ENCODE measurements at places on chromosomes 3 and 15.

DNA sequence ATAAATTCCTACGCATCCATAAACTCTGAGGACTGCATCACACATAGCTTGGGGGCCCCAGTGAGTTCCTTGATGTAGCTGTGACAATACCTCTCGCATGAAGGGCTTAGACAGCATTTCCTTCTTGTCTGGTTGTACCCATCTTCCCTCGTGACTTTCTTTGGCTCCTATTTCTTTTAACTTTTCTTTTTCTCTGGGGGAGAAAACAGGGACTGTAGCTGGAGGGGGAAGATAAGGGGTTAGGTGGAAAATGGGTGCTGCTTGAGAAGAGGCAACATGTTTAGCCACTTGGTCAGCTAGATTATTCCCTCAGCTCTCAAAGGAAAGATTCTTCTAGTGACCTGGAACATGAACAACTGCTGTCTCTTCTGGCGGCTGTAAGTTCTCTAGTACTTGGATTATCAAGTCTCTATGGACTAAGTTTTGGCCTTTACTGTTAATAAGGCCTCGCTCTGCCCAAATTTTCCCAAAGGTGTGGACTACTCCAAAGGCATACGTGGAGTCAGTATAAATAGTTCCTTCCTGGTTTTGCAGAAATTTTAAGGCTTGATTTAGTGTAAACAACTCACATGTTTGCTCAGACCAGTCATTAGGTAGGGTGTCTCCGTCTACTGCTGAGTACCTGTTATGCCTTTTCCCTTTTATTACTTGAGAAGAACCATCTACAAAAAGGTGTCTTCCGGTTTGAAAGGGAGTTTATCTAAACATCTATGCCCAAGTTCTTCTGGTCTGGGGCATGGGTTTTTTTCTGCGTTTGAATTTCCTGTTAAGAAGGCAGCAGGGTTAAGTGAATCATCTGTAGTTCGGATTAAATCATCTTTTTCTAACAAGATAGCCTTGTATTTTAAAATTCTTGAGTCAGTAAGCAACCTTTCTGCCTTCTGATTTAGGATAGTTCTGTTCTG is 21.0 kb upstream of the ATG7 start:
- no peak for DNase-seq

- DNase-seq, result no peak
These were observed 9.4 kb upstream of the CAMK1 start for GRCh38 chr3:9779075-9779593.

GRCh38 chr3:186663361-186664118 is 2.3 kb upstream of the HRG start:
- no peak for DNase-seq

- no peak for DNase-seq
These were observed 258.2 kb downstream of the SLCO3A1 start for GRCh38 chr15:92111751-92112150.

DNA sequence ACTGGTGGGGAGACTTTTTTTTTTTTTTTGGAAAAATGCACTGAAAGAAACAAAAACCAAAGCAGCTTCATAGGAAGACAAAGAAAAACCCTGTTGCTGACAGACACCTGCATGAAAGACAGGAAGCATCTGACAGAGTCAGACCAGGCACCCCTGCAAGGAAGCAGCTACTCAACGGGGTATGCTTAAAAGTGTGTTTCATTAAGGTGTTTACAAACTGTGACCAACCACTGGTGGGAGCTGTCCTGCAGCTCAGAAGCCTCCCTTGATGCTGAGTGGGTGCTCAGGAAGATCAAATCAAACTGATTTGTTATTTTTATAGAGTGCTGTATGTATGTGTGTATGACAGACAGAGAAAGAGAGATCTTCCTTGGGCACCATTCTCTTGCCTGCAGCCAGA is 34.7 kb upstream of the AGBL1 start:
- DNase-seq, result no peak

GRCh38 chr15:69478259-69478781 is 25.7 kb downstream of the RPLP1 start:
- DNase-seq, result no peak

DNA sequence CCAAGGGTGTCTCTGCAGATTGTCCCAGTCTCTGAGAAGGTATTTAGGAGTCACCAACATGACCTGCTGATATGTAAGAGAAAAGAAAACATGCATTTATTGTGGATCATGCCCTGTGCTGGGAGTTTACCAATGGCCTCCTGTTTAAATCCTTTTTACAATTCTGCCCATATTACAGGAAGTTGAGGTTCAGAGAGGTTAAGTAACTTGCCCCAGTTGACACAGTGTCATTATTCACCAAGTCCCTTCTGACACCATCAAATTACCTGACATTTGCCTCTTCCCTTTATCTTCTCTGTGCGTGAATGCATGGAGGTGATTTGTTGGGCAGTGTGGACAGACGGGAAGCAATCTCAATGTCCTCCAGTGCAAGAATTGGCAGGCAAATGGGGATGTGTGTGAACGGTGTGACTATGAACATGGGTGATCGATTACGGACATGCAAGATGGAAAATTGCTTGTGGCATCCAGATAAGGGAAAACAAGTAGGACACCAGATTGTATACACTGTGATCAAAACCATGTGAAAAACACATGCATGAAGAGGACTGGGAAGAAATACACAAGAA is 27.3 kb downstream of the ZNF710 start:
- DNase-seq, result no peak

- DNase-seq, result no peak
These were observed at the start of gene APBA2 for GRCh38 chr15:28885630-28886430. Gene APBA2 (plus strand): TSS chr15:28885974. CDS start chr15:29053885, 167,911 bp downstream.

GRCh38 chr15:29968895-29969561 is 113.7 kb upstream of the GOLGA8J start:
- DNase-seq, result no peak

DNA sequence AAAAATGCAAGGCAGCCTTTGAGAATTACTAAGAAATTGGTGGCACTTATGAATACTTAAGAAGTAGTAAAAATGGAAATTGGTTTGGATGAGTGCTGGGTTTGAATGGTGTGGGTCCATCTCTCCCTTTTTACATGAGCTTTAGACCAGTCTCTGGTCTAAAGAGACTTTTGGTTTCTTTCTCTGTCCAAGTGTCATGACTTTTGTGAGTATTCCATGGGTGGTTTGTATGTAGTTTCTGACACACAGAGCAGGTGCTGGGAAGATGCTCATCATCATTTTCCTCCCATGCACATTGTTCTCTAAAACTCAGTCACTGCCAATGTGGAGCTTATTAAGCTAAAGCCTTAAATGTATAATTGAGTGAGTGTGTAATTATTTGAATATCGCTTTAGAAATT is 63.5 kb downstream of the KAT2B start:
- DNase-seq, result no peak

DNA sequence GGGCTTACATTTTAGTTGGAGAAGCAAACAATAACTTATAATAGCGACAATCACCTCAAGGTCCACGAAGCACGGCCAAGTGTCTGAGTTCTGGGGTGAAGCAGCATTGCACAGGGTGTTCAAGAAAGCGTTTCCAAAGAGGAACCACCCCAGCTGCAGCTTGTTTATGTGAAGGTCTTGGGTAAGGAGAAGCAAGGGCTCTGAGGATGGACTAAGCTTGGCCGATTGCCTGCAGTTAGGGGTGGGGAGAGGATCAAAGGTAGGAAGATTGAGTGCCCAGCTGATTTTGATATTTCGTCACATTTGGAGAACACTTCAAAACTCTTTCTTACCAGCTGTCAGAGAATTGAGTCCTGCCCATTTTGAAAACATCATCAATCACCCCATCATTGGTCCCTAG is 321.6 kb upstream of the DNAJC19 start:
- no peak for DNase-seq

DNA sequence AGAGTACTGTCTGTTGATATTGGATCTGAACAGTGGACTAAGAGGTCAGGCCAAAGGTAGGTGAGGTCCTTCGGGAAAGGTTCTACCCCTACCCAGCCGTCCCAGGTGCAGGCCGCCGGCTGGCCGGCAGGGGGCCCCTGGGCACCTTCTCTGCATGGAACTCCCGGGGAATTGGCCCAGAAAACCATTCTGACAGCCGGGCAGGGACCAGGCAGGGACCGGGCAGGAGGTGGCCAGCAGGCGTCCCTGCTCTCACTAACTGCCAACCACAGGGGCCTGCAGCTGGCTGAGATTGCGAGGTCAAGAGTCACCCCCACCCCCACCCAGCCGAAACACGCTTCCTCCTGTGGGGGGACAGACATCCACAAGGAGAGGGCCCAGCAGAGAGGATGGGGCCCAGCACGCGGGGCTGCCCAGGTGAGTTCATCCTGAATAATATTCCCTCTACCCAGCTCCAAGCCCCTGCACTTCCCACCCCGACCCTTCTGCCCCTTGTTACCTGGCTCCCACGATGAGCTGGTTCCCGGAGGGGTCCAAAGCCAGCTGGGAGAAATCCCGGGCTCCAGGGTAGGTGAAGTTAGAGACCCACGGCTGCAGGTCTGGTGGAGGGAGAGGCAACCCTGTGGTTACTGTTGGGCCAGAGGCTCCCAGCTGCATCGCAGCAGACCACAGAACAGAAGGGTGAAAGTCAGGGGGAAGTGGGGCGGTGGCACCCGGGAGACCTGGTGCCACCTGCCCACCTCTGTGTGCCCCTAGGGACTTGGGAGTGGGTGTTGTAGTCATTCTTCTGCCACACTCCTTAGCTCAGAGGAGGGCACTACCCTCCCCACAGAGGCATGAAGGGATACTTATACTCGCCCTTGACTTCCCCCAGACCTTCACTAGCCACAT is 84.4 kb downstream of the SEMA5B start:
- peak; percentile 31 for DNase-seq

DNA sequence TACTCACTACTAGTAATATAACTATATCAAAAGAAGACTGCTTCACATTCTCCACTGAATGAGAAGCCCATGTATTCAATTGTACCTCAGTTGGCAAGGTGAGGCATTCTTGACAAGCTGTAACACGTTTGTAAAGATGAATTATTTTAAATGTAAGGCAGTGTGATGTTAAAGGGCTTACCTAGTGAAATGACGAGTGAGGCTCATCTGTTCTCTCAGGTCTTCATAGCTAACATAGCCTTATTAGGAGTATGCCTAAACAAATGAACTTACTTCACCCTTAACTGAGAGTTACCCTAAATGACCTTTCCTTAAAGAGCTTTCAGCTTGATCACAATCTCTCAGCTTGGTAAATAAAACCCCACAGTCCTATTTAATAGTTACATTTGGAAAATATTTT is 127.3 kb downstream of the FEZF2 start:
- no peak for DNase-seq

DNA sequence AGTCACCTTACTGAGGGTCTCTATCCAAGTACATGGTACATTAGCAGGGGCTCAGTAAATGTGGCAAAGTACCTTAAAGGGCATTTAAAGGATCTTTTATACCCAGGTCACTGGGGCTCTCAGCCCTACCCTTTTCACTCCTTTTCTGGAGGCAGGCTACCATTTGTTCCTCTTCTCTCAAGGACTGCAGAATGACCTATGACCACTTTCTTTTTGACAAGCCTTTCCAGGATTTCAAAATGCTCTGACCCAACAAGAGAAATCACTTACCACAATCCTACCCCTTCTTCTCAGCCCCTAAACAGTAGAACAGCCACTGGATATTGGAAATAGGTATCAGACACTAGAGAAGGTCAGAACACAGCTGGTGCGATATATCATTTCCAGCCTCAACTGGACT is 221.8 kb upstream of the TPRG1 start:
- DNase-seq, result no peak

DNA sequence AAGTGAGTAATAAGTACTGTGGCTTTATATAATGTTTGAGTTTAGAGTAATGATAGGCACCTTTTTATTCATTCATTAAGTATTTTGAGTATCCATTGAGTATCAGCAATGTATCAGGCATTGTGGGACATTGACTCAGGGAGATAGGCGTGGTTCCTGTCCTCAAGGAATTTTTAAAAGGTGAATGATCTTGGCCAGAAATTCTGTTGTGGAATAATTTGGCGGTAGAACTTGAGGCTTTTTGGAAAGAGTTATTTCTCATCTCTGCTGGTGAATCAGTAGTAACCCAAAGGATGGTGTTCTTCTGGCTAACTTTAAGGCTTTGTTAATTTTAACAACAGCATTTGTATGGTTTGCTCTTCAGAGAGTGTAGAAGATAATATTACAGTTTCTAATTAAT is 2.0 kb downstream of the RAB7A start:
- DNase-seq, result no peak

GRCh38 chr3:14236902-14237301 is 58.3 kb downstream of the LSM3 start:
- no peak for DNase-seq

DNA sequence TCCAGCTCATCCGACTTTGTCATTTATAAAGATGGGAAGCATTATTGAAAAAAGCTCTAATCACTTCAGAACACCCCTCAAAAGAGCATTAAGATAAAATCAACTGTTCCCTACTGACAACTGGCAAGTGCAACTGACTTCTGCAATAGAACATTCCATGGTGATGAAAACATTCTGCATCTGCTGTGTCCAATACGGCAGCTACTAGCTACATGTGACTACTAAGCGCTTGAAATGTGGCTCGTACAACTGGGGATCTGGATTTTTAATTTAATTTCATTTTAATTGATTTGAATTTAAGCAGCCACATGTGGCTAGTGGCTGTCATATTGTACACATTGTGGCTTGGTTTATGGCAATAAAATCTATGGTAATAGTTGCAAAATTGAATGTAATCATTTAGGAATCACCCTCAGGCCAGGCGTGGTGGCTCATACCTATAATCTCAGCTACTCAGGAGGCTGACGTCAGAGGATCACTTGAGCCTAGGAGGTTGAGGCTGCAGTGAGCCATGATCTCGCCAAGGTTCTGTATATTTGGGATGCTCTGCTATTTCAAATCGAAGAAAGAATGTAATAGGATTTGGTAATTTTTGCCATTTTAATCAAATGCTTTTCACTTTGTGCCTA is 390.3 kb downstream of the GABRB3 start:
- DNase-seq, result no peak

GRCh38 chr15:42107473-42107872 is 13.1 kb upstream of the PLA2G4D start:
- DNase-seq, result no peak

DNA sequence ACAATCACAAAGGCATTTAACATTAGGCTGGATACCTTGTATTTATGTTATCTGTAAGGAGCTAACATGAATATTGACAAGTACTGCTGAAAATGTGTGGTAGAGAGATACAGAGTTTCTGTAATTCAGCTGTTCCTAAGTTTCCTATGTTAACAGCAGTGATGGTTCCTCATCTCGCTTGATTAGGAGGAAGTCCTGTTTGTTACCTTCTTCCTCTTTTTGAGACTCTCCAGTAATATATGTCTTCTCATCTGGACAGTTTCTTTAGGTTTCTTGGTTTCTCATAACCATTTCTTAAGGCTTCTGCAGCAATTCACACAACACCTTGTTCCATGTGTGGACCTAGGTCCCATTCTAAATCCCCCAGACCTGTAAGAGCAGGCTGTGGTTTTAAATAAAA is 11.4 kb upstream of the PEX5L start:
- no peak for DNase-seq

- no peak for DNase-seq
These were observed 262.6 kb downstream of the MECOM start for GRCh38 chr3:169400874-169401273.
